ENCODE measurements at places on chromosomes 2 and 18.

- no peak for DNase-seq
Observed at GRCh38 chr18:63550068-63550467, 7.9 kb downstream of the SERPINB12 start.

DNA sequence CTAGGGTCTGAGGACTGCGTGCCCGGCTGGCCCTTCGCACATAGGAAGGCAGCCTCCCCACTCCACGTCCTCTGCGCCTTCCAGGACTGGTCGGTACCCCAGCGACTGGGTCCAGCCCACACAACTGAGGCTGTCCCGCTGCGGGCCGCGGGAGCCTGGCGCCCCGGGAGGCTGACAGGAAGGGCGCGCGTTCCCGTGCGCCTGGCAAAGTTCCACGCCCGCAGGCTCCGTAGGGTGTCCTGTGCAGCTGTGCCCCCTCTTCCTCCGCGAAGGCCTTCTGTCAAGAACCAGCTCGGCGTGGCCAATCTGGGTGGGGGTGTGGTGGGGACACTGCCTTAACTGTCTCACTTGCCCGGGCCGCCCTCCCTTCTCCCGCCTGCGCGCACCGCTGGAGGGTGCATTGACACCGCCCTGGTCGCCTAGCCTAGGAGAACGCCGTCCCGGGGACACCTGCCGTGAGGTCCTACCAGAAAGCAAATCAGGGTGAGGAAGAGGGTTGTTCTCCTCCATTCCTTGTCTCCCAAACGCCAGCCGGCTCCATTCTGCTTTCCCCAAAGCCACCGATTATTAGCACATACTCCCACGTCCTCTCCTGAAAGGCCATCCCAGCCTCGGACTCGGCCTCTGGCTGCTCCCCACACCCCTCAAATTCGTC is 618 bp upstream of the LYPD1 start:
- DNase-seq: no peak

DNA sequence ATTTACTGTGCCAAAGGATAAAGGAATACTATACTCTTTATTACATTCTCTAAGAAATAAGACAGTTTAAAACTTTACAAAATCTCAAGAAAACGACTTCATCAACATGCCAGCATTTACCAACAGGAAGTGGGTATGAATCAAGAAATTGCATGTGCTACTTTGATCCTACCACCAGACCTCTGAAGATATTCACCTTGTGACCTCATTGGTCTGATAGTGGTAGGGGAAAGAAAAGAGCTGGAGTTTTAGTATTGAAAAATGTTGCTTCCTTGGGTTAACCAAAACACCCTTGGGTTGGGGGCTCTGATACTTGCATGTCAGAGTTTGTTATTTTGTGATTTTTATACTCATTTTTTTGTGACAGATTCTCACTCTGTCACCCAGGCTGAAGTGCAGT is 84.1 kb upstream of the LPIN2 start:
- DNase-seq: no peak

- DNase-seq: no peak
Observed at GRCh38 chr2:239609607-239610310, 208.9 kb upstream of the HDAC4 start.

DNA sequence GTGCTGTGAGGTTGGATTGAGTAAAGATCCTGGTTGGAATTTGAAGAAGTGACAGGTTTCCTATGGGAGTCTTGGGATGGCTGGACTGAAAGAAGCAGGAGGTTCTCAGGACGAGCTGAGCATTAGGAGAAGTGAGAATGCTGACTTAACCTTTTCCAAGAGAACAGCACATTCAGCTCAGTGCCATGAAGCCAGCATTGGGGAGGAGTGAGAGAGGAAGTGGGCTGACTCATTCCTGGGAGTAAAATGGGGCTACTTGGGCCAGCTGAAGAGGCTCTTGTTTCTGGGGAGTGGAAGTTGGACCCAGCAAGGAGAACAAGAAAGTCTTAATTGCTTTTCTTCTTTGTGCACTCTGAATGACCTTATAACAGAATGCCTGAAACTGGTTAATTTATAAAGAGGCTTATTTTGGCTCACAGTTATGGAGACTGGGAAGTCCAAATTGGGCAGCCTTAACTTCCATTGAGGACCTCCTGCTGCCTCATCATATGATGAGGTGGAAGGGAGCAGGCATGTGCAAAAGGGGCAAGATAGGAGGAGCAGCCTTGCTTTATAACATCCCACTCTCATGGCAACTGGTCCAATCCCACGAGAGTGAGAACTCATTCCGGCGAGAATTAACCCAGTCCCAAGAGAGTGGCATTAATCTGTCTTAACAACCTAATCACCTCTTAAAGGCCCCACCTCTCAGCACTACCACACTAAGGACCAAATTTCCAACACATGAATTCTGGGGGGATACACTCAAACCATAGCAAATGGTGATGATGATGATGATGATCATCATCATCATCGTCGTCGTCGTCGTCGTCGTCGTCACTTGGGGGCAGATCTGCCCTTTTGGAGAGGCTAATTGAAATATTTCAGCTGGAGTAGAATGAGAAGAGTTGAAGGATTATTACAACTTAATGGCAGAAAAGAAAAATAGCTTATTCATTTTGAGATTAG is 26.1 kb downstream of the DGUOK start:
- DNase-seq: no peak

Measured in NCI-H1694 (cell line).